ENCODE measurements at places on chromosomes 7 and 10.

DNA sequence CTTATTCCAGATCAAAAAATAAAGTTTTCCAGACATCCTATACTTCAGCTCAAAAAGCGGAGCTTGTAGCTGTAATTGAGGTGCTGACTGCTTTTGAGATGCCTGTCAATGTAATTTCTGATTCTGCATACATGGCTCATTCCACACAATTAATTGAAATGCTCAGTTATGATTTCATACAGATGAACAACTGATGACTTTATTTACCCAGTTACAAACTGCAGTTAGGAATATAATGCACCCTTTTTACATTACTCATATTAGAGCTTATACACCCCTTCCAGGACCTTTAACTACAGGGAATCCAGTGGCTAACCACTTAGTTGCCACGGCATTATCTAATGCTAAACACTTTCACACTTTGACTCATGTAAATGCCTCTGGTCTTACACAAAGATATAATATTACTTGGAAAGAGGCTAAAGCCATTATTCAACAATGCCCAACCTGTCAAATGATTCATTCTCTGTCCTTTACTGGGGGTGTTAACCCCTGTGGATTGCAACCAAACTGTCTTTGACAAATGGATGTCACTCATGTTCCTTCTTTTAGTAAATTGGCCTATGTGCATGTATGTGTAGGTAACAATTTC is 147.3 kb downstream of the ZNF33B start:
- no peak for DNase-seq

DNA sequence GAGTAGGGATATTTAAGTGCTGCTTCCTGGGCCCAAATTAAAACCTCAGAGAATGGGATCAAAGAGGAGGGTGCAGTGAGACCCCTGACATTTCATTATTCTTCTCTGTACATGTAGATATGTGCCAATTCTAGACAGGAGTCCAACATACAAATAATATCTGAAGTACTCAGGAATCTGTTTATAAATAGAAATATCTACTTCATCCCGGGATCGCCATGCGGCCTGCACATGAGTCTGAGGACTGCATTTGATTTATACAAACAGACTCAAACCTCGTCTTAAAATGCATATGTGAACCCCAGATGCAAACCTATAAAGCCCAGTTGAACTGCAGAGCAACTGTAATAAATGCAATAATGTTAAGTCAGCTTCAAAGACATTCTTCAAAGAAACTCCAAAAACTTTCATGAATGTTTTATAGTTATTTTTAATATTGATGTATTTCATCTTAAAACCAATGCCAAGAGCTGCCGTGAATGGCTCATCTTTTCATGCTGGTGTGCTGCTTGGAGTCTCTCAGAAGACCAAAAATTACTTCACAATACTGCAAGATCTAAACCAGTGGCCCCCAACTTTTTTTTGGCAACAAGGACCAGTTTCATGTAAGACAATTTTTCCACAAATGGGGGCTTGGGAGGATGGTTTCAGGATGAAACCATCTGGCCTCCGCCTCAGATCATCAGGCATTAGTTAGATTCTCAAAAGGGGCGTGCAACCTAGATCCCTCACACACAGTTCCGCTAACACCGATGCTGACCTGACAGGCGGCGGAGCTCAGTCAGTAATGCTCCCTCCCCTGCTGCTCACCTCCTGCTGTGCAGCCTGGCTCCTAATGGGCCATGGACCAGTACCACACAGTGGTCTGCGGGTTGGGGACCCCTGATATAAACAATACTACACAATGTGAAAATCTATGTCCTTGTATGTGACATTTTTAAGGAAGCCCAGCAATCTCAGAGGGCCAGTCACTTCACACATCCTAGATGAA is 166.9 kb downstream of the PARD3 start:
- no peak for DNase-seq

DNA sequence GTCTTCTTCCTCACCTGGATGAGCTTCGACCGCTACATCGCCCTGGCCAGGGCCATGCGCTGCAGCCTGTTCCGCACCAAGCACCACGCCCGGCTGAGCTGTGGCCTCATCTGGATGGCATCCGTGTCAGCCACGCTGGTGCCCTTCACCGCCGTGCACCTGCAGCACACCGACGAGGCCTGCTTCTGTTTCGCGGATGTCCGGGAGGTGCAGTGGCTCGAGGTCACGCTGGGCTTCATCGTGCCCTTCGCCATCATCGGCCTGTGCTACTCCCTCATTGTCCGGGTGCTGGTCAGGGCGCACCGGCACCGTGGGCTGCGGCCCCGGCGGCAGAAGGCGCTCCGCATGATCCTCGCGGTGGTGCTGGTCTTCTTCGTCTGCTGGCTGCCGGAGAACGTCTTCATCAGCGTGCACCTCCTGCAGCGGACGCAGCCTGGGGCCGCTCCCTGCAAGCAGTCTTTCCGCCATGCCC is 4.3 kb downstream of the GPER1 start:
- no peak for DNase-seq

GRCh38 chr10:116684781-116685180 is 57.6 kb downstream of the HSPA12A start:
- no peak for DNase-seq

DNA sequence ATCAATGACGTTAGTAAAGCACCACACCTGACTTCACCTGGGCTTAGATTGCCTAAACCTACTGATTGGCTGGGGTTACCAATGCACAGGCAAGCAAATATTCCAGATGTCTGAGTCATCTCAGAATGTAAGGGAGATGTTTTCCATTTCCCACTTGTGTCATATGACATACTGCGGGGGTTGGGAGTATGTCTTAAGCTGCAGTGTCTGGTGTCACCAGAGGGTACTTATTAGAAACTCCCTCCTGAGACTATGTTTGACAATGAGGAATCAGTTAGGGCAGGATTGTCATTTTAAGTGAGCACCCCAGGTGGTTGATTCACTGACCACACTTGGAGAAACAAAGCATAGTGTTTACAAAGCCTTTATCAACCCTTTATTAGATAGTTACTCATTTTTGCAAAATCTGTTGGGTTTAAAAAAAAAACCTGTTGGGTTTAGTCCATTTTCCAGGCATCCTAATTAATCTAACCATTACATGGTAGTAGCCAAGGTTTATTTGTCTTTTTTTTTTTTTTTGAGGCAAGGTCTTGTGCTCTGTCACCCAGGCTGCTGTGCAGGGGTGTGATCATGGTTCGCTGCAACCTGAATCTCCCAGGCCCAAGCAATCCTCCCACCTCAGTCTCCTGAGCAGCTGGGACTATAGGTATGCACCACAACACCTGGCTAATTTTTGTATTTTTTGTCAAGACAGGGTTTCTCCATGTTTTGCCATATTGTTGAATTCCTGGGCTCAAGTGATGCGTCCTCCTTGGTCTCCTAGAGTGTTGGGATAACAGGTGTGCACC is 72.5 kb downstream of the CDK6 start:
- no peak for DNase-seq

Measured in activated CD4-positive, alpha-beta memory T cell treated with anti-CD3 and anti-CD28 coated beads for 36 hours (primary cell).